NCI-H2081 treated with DMSO at 0.1 percent for 48 hours (cell line): ENCODE measurements at places on chromosomes 4 and X.

GRCh38 chr4:55032788-55033187 lies 92.6 kb downstream of the KDR start:
- no peak for DNase-seq

GRCh38 chr4:77434299-77435092 lies 171.1 kb upstream of the CXCL13 start:
- DNase-seq = no peak

GRCh38 chr4:2939383-2940243 lies 23.6 kb downstream of the NOP14 start:
- no peak for DNase-seq

DNA sequence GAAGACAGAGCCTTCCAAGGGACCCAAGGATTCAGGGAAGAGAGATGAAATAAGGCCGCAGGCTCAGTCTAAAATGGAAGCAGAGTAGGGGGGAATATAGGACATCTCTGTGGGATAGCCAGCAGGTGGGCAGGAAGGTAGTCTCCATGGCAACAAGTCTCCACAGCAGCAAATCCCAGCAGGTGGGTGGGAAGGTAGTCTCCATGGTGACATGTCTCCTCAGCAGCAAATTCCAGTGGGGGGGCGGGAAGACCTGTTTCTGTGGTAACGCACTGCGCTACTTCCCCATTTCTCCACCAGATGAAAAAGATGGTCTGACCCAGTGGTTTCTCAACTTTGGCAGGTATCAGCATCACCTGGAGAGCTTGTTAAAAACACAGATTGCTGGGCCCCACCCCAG lies 18.3 kb downstream of the NLGN3 start:
- no peak for DNase-seq

- no peak for DNase-seq
Measured at GRCh38 chr4:7784131-7784870, 155.4 kb downstream of the AFAP1 start.

GRCh38 chrX:154027022-154027402 lies 7.3 kb upstream of the IRAK1 start:
- DNase-seq = no peak

GRCh38 chr4:139167774-139168444 lies 9.1 kb downstream of the ELF2 start:
- DNase-seq = no peak

GRCh38 chr4:14289708-14290107 lies 662.2 kb upstream of the BOD1L1 start:
- no peak for DNase-seq

DNA sequence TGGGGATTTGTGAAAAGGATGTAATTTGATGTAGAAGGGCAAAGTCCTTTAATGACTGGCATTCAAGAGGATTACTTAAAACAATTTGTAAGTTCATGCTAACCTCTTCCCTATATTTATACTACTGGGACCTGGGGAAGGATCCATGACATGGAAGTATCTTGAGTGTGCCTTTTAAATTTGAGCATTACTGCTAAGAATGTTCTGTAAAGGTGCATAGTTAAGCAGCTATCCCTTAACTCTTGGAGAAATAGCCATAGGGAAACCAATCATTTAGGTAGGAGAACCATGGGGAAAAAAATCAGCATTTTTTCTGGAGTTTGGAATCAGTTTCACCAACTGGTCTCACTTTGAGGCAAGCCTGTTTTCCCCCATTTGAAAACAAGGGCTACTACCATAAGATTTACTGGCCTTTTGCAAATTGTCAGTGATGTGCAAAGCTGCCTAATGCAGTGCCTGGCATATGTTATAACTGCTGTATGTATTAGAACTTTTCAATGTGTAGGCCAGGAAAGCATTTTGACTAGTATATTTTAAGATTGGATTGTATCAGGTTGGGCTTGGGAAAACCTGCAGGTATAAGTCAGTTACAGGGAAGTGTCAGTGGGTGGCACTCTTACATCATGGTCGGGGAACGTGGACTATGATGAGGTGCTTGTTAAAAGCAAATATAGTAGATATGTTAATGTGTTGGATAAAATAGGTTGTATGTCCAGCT lies 72.1 kb downstream of the PRSS12 start:
- DNase-seq = peak; percentile 24

DNA sequence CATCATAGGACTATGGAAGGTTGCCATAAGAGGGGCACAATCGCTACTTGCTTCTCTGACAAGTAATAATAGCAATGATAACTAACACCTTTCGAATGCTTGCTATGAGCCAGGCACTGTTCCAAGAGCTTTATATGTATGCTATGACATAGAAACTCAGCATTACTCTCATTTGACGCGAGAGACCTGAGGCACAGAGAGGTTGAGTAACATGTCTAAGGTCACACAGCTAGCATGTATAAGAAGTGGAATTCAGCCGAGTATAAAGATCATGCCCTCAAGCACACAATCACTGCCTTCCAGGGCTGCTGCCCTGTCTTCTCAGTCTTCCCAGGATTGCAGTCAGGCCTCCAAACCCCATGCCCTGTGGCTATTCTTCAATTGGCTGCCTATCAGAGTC lies 19.5 kb downstream of the PJA1 start:
- no peak for DNase-seq

DNA sequence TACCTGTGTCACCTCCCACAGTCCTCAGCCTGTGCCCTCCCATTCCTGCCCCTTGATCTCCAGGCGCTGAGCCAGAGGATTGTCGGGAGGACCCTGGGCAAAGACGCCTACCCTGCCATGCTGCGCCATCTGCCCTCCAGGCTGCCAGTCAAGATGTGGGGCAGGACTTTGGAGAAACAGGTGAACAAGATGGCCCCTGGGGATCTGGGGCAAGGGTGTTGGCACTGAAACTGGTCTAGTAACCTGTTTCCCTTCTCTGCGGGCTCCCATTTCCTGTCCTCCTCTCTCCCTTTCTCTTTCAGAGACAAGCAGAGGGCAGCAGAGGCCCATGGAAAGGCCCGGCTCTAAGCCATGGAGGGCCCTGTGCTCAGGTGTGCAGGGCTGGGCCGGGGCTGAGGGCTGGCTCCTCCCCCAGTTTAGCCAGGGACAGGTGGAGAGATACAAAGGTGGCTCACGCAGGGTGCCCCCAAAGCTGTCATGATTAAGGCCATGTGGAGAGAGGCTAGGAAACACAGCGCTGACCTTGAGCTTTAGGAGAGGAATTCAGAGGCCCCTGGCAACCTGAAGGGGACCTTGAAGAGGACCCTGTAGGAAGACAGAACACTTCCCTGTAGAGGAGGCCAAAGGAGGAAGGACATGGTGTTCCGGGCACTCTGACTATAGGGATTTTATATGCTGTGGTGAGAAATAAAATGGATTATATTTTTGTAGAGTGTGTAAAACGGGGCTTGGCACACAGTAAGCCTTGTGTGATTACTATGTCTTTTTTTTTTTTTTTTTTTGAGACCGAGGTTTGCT lies at the start of gene GLOD5:
TSS of gene GLOD5 (plus strand) at position 74 of the 798 bp plus-strand sequence. CDS start at position 118, 44 bp downstream.
- DNase-seq = peak; percentile 4

GRCh38 chr4:183347566-183347965 lies 25.3 kb upstream of the CLDN24 start:
- DNase-seq = no peak

DNA sequence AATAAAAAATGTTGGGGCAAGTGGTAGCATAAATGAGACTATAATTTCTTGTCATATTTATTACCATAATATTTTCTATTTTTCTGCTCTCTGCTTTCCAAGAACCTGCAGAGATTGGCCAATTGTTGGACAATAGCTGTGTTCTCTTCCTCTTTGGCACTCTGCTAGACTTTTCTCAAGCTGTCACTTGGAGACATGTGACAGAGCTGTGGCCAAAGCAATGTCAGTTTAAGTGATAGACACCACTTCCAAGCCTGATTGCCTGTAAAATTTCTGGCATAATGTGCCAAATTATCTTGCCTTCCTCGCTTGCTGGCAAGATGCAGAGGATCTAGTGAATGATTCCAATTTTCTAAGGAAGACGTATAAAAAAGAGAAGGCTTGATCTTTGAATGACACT lies 162.2 kb upstream of the NDST4 start:
- DNase-seq = no peak

DNA sequence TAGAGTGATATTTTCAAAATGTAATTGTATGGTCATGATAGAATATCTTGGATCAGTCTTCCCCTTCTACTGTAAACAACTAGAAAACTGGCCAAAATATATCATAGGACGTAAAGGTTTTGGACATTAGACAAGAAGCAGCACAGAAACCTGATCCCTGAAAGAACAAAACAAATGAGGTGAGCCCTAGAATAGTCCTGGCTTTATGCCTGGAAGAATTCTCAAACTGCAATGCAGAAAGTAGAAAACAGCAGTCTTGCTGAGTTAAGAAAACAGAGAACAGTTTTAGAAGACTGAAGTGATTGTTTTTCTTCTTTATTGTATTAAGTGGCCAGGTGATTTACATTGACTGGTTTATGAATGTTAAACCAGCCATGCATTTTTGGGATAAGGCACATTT lies 19.5 kb downstream of the NSUN7 start:
- DNase-seq = no peak

DNA sequence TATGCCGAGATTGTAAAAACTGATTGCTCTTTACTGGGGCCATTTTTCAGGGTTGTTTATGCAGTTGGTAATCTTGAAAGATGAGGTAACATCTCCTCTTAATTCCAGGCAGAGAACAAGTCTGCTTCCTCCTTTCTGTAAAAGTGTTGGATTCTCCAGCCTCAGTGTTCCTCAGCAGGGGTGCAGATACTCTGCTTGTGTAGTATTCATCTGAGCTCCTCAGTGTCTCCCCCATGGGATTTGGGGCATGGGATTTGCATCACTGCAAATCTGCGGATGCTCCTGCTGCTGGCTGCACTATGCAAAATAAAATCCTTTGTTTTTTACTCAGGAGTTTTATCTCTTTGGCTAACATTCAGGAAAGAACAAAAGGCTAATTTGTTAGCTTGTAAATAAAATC lies 104.9 kb upstream of the ATP8A1 start:
- no peak for DNase-seq
